ENCODE measurements at places on chromosomes 7 and 10.

DNA sequence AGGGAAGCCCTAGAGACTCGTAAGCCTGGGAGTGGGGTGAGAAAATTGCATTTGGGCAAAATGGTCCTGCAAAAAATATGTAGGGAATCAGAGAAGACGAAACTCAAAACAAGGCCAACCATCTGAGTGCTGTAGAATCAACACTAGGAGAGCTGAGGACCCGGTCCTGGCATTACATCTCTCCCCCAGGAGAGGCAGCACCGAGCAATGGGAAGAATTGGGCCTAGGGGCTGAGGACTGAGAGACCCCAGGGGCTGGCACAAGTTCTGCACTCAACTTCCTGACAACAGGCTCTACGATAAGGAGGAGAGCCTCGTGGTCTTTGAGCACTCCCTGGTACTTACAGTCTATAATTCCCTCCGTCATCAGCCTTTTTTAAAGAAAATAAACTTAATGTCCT is 47.6 kb downstream of the BPGM start:
- no peak for ATAC-seq

DNA sequence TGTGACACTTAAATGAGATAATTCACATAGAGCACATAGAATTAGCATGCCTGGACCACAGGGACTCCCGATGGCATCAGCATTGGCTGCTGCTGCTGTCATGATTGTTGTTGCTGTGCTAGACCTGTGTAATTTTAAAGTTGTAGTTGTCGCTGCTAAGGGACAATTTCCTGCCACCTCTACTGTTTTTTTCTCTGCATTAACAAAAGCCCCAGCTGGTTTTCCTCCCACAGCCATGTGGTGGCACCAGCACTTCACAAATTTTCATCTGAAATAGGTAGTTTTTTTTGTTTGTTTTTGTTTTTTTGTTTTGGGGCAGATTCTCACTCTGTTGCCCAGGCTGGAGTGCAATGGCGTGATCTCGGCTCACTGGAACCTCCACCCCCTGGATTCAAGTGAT is 25.4 kb upstream of the PRXL2A start:
- ATAC-seq: peak; percentile 63

- ATAC-seq: peak; percentile 96
These were observed 149.2 kb downstream of the PRKAG2 start for GRCh38 chr7:151727579-151728285.

DNA sequence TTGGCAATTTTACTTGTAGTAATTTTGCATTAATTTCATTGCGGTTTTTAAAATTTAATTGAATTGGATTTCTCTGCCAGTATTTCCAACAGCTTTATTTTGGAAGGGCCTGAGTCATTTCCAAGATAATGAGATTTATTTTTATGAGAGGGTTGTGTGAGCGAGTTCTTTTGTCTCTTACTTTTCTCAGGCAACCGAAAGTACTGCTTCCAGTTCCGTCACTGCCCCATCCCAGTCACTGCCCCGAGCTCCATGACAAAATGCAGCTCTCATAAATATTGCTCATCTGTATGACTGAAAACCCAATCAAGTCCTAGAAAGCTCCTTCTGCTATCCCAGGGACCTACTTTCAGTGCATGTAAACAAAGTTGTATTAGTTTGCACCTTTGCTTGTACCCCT is 468.4 kb upstream of the SEMA3D start:
- peak; percentile 86 for ATAC-seq

DNA sequence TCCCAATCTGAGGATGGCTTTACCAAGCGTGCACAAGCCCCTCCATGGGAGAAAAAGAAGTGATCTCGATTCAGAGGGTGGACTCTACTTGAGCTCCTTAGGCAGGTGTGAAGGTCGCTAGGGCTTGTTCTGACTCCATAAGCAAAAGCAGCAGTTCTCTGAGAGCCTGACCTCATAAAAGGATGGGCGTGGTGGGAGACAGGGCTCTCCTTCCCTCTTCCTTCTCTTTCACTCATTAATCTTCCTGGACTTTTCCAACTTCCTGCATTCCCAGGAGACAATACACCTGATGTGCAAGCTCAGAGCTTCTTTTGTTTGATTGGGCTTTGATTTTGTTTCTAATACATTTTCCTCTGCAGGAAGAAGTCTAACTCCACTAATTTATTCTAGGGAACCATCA is 22.3 kb upstream of the TMEM72 start:
- ATAC-seq: no peak

DNA sequence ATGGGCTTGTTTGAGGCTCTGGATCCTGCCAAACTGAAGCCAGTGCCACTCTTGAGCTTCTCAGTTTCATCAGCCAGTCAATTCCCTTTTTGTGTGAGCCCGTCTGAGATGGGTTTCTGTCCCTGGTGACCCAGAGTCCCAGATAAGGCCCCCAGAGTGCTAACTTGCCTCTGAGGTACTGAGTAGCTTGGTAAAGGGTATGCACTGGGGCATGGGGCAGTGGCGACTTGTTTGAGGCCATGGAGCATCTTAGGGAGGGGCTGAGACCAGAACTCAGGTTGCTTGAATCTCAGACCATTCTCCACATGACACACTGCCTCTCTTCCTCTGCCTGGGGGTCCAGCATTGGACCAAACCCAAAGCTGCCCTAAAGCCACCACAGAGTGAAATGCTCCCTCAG is 35.2 kb upstream of the NANOS1 start:
- no peak for ATAC-seq

DNA sequence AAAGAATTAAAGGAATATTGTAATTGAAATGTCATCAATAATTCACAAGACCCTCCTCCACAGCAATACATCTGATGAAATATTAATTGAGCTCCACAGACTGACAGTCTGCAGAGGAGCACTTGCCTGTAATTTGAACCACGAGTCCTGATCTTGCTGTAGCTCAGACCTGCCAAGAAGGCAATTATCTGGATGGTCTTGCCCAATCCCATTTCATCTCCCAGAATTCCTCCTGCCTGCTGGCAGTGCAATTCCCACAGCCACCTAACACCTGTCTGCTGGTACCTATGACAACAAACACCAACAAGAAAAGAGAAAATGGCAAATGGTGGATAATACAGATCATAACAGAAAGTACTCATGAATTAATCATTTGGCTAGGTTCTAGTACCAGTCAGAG is 38.5 kb downstream of the ERCC6 start:
- ATAC-seq: no peak

GRCh38 chr7:26620352-26620751 is 244.0 kb downstream of the SKAP2 start:
- no peak for ATAC-seq

GRCh38 chr10:87684001-87684638 is 24.4 kb downstream of the PAPSS2 start:
- ATAC-seq: no peak

DNA sequence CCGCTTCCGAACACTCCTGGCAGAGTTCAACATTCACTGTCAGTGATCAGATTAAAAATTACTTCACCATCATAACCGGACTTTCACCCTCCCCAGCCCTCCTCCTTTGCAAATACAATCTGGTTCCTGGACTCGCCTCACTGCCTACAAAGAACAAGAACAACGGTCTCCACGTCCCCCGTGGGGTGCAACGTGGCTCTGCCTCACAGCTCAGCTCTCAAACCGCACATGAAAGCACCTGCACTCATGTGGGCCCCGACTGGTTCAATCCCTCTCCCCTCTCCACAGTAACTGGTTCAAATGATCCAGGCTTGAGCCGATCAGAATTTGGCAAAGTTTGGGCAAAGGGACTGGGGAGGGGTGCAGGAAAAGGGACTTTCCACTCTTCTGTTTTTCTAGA is 21.0 kb downstream of the ASB13 start:
- no peak for ATAC-seq

- no peak for ATAC-seq
These were observed 2.1 kb upstream of the XRCC2 start for GRCh38 chr7:152677808-152678670.

- peak; percentile 59 for ATAC-seq
These were observed 33.2 kb upstream of the MKRN1 start for GRCh38 chr7:140512317-140513000.

- no peak for ATAC-seq
These were observed 2.0 kb downstream of the VSTM2A start for GRCh38 chr7:54544149-54544526.

GRCh38 chr7:156004265-156005201 is 192.3 kb upstream of the SHH start:
- ATAC-seq: no peak

DNA sequence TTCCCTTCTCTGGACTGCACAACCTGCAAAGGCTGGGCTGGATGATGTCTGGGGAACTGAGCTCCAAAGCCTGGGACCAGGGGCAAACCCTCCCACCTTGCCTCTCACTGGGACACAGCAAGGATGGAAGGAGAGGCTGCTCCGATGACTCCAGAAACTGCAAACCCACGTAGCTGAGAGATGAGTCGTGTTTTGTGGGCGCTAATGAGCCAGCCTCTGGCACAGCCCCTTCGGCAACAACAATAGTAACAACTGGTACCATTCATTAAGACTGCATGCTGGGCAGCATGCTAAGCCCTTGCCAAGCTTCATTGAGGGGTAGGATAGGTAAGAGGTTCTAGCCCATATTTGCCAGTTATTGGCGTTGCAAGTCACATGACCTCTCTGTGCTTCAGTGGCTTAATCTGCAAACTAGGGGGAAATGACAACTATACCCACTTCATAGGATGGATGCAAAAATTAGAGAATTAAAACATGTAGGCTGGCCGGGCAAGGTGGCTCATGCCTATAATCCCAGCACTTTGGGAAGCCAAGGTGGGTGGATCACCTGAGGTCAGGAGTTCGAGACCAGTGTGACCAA is 145.9 kb downstream of the SH3PXD2A start:
- ATAC-seq: peak; percentile 66

DNA sequence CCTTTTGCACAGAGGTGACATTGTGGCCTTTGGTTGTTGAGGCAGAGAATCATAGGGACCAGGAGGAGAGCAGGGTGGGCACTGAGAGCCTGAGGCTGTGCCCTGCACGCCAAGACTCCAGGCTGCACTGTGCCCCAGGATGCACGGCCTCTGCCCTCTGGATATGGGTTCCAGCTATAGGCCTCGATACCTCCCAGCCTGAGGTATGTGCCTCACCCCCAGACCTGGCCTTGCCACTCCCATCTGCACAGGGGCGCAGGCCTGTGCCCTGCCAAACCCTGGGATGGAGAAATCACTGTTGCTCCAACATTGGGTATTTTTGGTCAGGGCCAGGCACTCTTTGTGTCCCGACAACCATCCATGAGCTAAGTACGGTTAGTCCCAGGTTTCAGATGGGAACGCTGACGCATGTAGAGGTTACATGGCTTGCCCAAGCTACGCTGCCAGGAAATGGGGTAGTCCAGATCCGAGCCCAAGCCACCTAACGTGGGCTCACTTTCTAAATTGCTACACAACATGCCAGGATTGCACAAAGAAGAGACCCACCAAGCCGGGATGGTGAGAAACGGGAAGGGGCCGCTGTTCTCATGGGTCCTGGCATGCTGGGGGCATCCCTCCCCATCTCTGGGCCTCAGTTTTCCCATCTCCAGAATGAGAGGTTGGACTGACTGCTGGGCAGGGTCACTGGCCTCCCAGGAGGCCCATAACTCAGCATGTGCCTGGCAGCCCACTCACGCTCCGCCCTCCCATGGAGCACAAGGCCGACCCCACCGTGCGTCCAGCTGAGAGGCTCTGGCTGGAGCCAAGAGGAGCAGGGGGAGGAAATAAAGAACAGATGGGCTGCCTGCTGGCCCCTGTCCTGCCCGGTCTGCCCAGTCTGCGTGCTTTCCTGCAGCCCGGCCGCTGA is 44.2 kb downstream of the ZCCHC24 start:
- ATAC-seq: peak; percentile 54

GRCh38 chr10:81848514-81848913 is 26.5 kb upstream of the NRG3 start:
- no peak for ATAC-seq

- no peak for ATAC-seq
These were observed 169.2 kb downstream of the ZNF438 start for GRCh38 chr10:30862486-30862885.

DNA sequence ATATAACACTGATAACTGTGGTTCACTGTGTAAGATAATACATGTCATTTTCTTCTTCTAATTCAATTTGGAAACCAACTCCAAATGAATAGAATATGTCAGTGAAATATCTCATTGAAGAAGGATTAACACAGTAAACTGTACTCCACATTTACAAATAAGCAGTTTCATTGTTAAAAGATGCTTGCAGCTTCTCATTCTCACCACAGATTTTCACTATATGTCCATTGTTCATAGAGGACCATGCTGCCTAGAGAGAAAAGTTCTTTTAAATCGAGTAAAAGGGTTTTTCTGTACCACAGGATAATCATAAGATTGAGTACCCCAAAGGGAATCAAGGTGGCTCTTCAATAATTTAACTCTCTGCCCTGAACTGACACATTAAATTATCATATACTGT is 165.5 kb downstream of the LRRN3 start:
- peak; percentile 32 for ATAC-seq

DNA sequence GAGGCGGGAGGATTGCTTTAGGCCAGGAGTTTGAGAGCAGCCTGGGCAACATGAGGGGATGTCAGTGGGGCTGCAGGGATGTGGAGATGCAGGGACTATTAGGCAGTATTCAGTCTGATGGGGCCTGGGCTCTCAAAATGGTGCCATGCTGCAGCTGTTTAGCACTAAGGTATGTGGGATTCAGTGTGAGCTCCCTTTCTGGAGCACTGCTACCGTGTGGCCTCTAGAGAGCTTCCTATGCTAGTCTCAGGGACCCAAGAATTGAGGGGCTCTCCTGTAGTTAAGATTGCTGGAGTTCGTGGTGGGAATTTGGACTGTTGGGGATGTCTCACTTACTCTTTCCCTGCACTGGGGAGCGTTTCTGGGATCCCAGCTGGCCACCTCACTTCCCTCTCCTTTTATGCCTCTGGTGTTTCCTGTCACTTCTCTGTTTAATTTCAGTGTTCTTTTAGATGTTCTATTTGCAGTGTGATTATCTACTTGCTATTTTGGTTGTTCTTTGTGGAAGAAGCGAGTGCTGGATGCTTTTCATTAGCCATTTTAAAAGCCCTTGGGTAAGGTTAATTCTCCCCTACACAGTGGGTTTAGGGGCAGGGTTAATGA is 23.4 kb downstream of the LSMEM1 start:
- ATAC-seq: no peak

DNA sequence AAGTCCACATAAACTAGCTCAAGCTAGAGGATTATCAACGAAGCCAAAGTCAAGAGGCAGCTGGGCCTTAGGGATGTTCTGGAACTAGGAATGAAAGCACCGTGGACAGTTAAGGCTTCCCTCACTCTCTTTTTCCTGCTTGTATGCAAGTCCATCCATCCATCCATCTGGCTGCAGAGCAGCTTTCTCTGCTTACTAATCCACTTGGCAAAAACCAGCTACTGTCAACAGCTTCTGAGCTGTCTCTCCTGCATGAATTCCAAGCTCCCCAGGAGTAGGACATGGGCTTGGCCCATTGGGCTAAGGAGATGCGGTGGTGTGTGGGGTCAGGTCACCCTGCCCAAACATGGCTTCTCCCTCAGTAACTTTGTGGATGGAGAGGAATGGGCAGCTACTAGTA is 66.2 kb downstream of the NAMPT start:
- ATAC-seq: no peak

GRCh38 chr7:150311146-150311545 is 12.0 kb upstream of the LRRC61 start:
- no peak for ATAC-seq

GRCh38 chr7:35854311-35854710 is 53.5 kb downstream of the SEPTIN7 start:
- ATAC-seq: no peak

Data from SK-N-SH treated with all-trans-retinoic acid at 6 μM for 48 hours (cell line).